NCI-H2029 treated with DMSO at 0.1 percent for 48 hours (cell line): ENCODE measurements at places on chromosomes 7 and 10.

DNA sequence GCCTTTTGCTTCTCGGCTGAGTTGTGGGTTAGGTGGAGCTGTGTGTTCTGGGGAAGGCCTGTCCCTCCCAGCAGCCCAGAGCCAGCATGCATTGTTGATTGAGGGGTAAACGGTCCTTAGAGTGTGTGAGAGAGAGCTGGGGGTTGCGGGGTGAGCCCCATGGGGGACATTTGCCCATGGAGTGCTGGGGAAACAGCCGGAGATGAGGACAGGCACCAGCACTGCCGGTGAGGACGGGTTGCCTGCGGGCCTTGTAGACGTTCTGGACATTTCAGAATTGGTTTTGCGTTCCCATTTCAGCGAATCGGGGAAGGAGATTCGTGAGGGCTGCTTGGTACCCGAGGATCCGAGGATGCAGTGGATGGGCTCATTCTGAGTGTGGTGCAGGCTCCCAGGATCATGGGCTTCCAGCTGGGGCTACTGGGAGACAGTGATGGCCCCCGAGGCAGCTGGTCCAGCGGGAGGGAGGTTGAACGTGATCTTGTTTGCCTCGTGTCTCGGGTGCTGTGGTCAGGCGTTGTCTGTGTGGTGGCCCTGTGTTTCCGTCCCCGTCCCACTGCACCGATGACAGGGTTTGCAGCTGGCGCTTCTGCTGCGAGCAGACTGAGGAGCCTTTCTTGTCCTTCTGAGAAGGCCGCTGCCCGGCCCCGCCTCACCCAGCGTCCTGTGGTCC lies 113.9 kb downstream of the CYTH3 start:
- DNase-seq, result no peak

DNA sequence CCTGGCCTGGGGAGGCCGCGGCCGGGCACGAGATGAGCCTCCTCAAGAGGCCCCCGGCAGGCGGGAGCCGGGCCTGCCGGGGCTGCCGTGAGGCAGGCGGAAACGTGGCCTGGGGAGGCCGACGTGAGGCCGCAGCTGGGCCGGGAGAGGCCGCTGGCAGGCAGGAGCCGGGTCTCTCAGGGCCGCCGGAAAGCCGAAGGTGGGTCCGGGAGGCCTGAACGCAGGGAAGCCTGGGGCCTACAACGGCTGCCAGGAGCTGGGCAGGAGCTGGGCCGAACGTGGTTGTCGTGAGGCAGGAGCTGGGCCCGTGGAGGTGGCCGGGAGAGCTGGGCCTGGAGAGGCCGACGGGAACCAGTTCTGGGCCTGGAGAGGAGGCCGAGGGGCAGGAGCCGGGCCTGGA lies 171.9 kb downstream of the TPST1 start:
- no peak for DNase-seq

- no peak for DNase-seq
These were observed 503.2 kb downstream of the NRG3 start for GRCh38 chr10:82378146-82378545.

DNA sequence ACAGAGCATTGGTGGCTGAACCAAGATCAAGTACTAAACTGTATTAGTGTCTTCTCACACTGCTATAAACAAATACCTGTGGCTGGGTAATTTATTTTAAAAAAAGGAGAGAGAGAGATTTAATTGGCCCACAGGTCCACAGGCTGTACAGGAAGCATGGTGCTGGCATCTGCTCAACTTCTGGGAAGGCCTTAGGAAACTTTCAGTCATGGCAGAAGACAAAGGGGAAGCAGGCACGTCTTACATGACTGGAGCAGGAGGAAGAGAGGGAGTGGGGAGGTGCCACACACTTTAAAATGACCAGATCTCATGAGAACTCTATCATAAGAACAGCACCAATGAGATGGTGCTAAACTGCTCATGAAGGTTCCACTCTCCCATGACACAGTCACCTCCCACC lies 95.2 kb upstream of the JCAD start:
- no peak for DNase-seq

DNA sequence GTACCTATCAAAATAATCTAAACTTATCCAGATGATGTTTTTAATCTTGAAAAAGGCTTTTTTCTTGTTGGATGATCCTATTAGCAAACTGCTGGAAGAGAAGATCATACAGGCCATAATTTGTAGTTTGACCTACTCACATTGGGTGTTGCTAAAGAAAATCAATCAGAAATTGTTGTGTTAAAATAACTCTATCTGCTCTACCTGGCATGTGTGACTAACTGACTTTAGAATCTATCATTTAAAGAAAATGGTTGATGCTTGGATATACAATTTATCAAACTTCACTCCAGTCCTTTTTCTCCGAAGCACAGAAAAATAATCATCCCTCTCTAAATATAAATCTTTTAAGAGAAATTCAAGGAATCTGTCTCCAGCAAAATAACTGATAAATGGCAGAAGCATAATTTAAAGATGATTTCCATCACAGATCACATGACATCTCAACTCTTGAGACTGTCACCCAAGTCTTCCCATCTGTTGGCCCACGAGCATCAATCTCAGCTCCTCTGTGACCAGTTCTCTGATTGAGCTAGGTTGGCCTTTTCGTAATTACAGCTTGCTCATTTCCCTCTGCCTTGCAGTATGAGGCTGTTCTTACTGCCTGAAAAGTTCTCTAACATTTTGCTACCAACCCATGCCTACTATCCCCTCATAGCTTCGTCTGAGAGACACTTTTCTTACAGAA lies 36.4 kb downstream of the CABCOCO1 start:
- no peak for DNase-seq

- no peak for DNase-seq
These were observed 152.4 kb downstream of the DGKI start for GRCh38 chr7:137694405-137694804.

GRCh38 chr10:65348637-65349036 lies 1577.2 kb upstream of the LRRTM3 start:
- DNase-seq, result no peak

DNA sequence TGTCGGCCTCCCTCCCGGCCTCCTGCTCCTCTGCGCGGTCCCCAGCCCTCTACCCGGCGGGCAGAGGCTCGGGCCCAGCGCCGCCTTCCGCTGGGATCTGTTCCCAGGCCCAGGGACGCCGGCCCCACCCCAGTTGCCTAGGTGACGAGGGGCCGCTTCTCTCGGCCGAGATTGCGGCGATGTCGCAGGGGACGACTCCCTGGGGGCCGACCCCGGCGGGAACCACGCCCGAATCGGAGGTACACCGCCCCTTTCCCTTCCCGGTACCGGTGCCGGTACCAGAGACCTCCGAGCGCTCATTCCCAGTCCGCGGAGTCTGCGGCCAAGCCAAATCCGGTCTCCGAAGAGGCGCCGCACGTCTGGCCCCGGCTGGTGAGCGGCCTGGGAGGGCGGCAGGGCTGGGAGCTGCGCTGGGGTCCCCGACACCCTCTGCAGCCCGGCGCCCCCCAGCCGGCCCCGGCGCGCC lies at the start of gene CABCOCO1:
Gene CABCOCO1 (plus strand): TSS at position 136 of the 466 bp plus-strand sequence. CDS start 44 bp downstream, at position 180.
- peak; percentile 1 for DNase-seq

GRCh38 chr10:77359950-77360520 lies 277.6 kb downstream of the KCNMA1 start:
- no peak for DNase-seq

DNA sequence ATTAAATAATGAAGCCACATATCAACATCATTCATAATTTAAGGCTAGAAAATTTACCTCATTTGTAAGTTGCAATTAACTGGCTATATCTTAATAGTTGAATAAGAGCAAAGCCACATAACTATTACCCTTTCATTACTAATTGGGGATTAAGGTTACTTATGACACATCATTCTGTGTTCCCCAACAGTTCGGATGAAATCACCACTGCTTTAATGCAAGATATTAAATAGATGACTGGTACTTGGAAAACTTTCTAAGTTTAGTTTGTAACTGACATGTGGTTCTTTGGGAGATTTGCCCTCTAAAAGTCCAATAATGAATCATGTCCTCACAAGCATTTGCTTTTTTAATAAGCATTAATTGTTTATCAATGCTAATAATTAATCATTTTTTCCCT lies 109.1 kb downstream of the MTERF1 start:
- no peak for DNase-seq

GRCh38 chr7:23765943-23766342 lies 55.9 kb downstream of the STK31 start:
- no peak for DNase-seq

- no peak for DNase-seq
These were observed 116.2 kb downstream of the ELMO1 start for GRCh38 chr7:37332243-37333016.

DNA sequence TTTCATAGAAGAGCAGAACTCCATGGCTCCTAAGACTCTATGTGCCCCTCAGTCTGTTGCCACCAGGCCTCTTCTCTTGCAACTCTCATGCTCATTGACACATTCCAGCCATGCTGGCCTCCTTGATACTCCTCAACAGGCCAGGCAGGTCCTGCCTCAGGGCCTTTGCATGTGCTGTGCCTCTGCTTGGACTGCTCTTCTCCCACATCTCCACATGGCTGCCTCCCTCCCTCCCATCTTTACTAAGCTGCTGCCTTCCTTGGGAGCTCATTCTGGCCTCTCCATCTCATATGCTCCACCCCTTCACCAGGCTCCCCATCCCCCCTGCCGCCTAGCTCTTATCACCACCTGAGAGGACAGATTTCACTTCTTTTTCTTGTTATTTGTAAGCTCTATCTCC lies 103.8 kb upstream of the GPR26 start:
- no peak for DNase-seq

DNA sequence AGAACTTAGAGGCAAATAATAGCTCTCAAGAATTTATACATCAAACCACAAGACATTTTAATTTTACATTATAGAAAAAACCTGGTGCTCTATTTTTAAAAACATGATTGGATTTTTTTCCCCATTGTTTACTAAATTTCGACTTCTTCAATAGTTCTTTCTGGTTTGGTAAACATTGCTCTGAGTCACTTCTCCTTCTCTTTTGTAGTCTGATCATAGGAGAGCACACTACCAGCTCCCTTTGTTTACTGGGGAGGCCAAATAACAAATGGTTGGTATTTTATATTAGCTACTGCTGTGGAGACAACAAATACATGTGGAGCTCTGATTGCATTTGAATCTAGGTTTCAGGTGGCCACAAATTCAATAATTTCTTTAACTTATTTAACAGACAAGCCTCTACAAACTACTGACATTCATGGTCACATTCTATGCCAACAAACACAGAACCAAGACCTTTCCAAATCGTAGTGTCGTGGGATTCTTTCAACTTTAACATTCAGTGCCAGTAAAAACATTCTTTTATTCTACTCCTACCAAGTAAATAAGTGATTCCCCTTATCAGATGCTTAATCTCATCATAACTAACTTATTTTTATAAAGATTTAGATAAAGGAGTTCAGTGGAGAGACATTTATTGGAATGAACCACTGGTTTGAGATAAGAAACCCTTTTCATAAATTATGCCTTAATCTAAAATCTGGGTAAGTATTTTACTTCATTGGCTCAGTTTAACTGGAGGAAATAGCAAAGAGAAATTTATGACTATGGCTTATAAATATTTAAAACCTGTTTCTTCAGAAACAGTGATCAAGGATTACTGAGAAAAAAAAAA lies 17.7 kb upstream of the FXYD4 start:
- no peak for DNase-seq

GRCh38 chr7:15620491-15621185 lies 58.8 kb upstream of the AGMO start:
- DNase-seq, result no peak

- DNase-seq, result no peak
These were observed 12.6 kb downstream of the KLLN start for GRCh38 chr10:87850742-87851205.

DNA sequence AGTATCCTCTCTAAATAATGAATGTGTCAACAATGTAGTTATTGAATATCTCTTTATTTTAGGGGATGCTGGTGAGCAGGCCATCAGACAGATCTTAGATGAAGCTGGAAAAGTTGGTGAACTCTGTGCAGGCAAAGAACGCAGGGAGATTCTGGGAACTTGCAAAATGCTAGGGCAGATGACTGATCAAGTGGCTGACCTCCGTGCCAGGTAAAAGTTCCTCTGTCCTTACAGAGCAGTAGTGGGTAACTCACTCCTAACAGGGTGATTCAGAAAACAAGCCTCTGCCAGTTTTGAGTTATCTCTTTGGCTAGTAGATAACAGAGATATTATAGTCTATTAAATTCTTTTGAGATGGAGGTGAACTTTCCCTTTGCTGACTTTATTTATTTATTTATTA lies 67.3 kb downstream of the AP3M1 start:
- no peak for DNase-seq

- no peak for DNase-seq
These were observed 91.6 kb downstream of the UNCX start for GRCh38 chr7:1324028-1324900.

GRCh38 chr7:51366930-51367613 lies 50.5 kb upstream of the COBL start:
- DNase-seq, result peak; percentile 61

- DNase-seq, result no peak
These were observed 80.8 kb upstream of the ADAM12 start for GRCh38 chr10:126468876-126469643.

- no peak for DNase-seq
These were observed 10.0 kb downstream of the BTRC start for GRCh38 chr10:101363850-101364400.

DNA sequence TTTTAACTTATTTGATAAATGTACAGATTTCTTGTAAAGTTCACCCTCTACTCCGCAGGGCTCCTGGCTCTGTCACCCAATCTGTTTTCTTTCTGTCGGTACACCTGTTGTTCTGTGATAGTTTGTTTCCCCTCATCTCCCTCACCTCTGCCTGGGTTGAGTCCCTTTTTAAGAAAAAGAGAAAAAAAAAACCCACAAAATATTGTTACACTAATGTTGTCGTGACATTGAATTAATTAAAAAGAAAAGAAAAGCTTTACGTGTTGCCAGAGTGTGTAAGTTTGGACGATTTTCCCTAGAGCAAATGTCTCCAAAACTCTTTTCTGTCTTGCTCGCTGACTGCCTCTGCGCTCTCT lies 3.4 kb downstream of the HMX3 start:
- DNase-seq, result no peak

DNA sequence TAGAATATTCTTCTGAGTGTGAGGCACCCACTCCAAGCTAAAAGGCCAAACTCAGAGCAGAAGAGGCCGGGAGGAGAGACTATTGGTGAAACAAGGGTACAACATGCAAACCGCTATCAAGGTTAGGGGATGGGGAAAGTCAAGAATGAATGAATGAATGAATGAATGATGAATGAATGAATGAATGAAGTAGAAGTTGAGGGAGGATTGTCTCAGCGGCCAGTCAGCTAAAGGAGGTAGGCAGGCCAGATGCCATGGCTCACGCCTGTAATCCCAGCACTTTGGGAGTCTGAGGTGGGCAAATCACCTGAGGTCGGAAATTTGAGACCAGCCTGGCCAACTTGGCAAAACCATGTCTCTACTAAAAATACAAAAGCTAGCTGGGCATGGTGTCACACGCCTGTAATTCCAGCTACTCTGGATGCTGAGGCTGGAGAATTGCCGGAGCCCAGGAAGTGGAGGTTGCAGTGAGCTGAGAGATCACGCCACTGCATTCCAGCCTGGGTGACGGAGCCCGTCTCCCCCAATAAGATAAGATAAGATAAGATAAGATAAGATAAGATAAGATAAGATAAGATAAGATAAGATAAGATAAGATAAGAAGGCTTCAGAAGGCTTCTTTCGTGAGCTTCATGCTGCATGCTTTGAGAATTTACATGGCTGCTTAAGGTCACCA lies 250.8 kb downstream of the CCDC3 start:
- DNase-seq, result no peak

GRCh38 chr10:35821339-35821911 lies 179.3 kb upstream of the FZD8 start:
- DNase-seq, result no peak
